ENCODE measurements at places on chromosomes 2 and 18.

DNA sequence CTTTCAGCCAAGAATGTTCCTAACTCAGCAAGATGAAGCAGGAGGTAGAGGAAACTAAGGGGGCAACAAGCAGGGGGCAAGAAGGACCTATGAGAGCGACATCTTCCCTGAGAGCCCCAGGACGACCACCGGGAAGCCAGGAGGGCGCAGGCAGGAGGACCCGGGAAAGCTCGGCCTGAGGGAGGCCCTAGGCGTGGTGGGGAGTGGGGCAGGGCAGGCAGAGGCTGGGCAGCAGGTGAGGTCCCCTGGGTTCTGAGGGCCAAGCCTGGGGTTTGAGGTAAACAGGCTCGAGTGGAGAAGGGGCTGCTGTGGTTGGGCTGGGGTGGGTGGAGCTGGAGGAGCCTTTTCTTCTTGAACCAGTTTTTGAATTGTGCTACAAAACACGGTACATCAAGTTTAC lies 1.3 kb upstream of the ALPI start:
- DNase-seq = no peak

- no peak for DNase-seq
Measured at GRCh38 chr2:15956751-15957736, 16.7 kb downstream of the MYCN start.

GRCh38 chr2:170029551-170029950 lies 148.4 kb upstream of the MYO3B start:
- no peak for DNase-seq

GRCh38 chr2:1366546-1367134 lies 46.6 kb upstream of the TPO start:
- no peak for DNase-seq

- DNase-seq = no peak
Measured at GRCh38 chr2:960061-960736, 9.6 kb downstream of the SNTG2 start.

- no peak for DNase-seq
Measured at GRCh38 chr18:48788373-48788772, 162.4 kb downstream of the SMAD7 start.

DNA sequence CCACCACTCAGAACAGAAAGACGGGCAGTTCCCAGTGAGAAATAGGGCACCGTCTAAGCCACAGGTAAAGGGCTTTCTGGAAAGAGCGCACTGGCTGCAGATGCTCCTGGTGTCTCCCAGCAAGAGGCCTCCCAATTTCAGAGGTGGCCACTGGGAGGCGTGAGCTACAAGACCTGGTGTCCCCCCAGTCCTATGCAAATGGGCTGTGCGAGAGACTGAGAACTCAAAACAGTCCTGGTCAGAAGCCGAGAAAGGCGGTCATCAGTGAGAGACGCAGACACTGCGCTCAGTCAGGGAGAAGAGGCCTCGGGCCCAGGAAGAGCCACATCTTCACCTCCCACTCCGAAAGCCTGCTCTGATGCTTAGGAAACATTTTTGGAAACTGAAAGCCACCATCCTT lies 179.5 kb downstream of the EIPR1 start:
- no peak for DNase-seq

- DNase-seq = no peak
Measured at GRCh38 chr2:232478571-232479340, 8.9 kb downstream of the ECEL1 start.

- no peak for DNase-seq
Measured at GRCh38 chr2:106124905-106125549, 69.1 kb downstream of the UXS1 start.

DNA sequence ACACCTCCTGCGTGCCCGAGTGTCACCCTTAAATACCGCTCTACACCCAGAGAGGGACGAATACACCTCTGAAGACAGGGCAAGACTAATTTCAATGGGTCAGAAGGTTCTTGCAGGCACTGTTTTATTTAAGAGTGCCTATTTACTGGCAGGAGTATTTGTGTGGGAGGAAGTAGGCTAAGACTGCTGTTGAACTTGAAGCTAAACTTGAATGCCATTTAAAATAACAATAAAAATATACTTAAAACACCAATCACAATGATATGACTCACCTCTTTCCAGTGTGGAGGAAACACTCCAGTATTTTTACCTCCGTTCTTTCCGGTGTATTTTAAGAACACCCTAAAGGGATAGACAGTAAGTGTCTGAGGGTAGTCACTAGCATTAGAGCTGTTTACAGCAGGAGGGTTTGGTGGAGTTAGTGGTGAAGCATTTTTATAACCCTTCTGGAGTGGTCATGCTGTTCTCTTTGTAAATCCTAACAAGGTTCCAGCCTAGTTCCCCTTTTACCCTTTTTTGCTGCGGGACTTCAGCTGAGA lies 9.6 kb upstream of the HOXD1 start:
- DNase-seq = no peak
